ENCODE measurements at places on chromosomes 12 and 14.

GRCh38 chr14:99168330-99168729 lies 103.7 kb downstream of the BCL11B start:
- no peak for DNase-seq

GRCh38 chr14:100093319-100093718 lies 28.1 kb downstream of the EVL start:
- no peak for DNase-seq

- no peak for DNase-seq
Measured at GRCh38 chr12:31301311-31301710, 24.6 kb downstream of the SINHCAF start.

DNA sequence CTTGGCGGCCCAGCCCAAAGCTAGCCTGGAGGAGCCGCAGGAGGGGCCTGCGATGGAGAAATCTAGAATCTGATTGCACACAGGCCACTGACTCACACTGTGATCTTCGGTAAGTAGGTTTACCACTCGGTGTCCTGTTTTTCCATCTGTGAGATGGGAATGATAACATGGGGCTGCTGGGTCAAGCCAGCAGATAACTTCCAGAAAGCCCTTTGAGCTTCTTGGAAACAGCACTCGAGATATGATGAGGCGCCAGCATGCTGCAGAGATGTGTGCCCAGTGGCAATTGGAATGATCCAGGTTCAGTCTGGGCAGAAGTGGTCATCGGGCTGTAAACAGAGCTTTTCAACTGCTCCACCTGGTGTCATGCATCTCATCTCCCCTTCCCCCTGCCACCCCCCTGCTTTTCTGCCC lies 771.3 kb upstream of the TBX3 start:
- DNase-seq = no peak

DNA sequence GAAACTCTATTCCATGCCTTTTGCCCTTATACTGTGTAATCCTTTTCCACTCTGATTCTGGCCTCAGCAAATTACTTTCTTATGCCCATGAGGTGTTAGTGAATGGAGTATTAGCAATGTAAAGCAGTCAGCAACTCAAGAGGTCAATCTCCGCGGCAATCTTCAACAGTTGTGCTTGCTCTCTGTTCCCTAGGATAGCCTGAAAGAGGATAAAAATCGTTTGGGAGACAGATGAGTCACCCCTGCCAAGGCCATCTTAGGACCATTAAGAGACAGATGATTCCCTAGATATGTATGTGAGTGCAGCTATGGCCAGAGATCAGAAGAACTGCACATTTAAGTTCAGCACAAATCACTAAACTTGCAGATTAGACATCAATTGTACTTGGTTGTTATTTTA lies 1145.8 kb downstream of the GALC start:
- no peak for DNase-seq

DNA sequence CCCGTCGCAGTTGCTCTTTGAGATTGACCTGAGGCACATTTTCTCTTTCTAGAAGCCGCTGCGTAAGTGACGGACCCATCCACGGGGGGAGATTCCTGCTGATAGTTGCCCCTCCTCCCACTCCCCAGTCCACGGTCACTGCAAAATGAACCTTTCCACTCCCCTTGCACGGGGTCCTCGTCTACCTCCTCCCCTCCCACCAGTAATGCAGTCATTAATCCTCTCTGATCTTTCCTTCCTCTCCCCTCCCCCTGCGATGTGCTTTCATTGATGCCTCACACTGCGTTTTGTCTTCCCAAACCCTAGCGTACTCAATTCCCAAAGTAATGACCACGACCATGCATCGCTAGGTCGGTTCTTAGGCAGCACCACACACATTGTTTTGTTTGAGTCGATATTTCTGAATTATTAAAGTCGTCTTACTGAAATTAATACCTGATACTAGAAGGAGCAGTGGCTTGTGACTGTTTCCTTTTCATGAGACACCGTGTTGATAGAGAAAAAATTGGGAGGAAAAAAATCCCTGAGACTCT lies 857 bp downstream of the ETNK1 start:
- DNase-seq = peak; percentile 67

DNA sequence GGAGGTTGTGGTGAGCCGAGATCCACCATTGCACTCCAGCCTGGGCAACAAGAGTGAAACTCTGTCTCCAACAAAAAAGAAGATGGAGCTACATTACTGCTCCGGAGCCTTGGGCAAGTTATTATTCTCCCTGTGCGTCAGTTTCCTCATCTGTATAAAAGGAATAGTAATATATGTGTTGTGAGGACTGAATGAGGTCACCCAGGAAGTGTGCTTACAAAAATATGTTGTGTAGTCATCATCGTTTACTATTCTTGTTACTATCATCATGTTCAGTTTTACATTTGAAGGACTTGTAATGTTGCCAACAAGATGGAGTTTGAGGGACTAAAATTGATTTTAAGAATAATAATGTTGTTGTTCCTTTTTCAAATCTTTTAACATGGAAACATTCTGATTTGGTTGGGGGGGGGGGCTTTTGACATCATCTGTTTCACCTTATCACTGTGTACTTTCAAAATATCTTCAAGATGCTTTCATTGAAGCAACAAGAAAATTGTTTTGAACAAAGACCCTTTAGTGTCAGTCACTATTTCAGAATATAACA lies 156.8 kb downstream of the PDE3A start:
- no peak for DNase-seq

- DNase-seq = no peak
Measured at GRCh38 chr12:25759752-25760151, 198.7 kb upstream of the RASSF8 start.

- DNase-seq = no peak
Measured at GRCh38 chr14:64688031-64688430, 16.2 kb upstream of the PLEKHG3 start.

DNA sequence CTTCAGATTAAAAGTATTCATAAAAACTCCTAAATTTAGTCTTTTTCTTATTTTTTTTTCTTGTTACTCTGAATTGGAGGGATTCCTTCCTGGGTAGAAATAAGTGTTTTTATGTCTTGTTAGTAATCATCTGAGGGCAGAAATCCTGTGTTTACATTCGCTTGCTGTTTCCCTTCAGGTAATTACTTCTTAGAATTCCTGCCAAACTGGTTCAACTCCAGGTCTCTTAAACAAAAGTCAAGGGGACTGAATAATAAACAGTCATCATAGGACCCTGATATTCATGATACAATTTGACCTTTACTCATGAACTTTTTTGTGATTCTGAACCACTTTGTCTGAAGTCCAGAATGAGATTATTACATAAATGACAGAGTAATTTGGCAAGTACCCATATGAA lies 843.9 kb downstream of the FLRT2 start:
- peak; percentile 22 for DNase-seq

- peak; percentile 91 for DNase-seq
Measured at GRCh38 chr14:50312734-50313054, 570 bp downstream of the DMAC2L start.

DNA sequence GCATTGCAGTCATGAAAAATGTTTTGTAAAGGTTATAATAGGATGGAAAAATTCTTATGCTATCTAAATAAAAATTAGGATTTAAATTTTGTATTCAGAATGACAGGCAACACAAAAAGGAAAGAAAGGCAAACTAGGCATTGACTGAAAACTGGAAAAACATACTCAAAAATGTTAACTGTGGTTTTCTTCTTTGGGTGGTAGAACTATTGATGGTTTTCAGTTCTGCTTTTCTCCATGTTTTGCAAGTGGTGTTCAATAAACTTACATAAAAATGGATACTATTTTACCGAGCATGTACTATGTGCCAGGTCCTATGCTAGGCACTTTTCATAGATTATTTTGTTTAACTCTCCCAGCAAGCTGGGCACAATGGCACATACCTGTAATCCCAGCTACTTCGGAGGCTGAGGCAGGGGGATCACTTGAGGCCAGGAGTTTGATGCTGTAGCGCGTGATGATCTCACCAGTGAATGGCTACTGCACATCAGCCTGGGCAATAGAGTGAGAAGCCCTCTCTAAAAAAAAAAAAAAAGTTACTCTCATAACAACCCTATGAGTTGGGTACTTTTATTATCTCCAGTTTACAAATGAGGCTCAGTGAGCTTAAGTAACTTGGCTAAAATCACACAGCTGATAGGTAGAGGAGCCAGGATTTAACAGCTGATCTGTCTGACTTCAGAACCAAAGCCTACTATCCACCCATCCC lies 26.3 kb upstream of the TCP11L2 start:
- DNase-seq = no peak

DNA sequence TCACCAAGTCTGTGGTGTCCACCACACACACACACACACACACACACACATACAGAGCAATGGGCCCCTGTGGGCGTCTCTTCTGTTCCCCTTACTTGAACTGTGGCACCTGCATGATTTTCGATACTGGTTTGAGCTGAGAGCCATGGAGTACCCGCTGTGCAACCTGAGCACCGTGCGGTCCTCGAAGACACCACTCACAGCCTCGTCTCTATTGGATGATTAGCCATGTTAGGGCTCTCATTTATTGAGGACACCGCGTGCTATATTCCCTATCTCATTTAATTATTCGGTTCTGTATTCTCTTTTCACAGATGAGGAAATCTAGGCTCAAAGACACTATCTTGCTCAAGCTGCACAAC lies 623 bp upstream of the C14orf132 start:
- DNase-seq = peak; percentile 88

GRCh38 chr14:23577004-23577681 lies 1.4 kb downstream of the JPH4 start:
- peak; percentile 30 for DNase-seq

DNA sequence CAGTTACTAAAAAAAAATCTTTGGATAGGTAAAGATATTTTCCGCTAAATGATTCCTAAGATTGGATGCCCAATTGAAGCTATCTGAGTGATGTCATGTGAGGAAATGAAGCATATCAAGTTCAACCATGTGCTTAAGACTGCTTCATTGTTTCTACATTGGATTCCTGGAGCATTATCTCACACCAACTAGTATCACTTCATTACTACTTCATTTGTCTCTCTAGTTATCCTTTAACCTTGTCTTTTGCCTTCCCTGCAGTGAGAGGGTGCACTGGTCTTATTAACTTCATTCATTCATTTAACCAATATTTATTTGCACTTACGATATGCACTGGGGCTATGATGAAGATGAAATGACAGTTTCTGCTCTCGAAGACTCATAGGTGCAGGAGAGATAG lies 198.1 kb downstream of the SLC38A4 start:
- no peak for DNase-seq

Measured in DMS79 treated with DMSO at 0.1 percent for 48 hours (cell line).